Thymus (tissue), 14 donors: ENCODE measurements at places on chromosomes 12 and 14. TPM values are rescaled to one million over a fixed set of nuclear protein-coding genes. Genes with fewer than 3 reads are reported as not detected.

- no peak for DNase-seq
Measured at GRCh38 chr12:98803468-98804209, 158.5 kb downstream of the APAF1 start.

PARPBP gene
- total RNA-seq, result 16.2 TPM

COCH gene
- total RNA-seq, result 1.7 TPM

DNA sequence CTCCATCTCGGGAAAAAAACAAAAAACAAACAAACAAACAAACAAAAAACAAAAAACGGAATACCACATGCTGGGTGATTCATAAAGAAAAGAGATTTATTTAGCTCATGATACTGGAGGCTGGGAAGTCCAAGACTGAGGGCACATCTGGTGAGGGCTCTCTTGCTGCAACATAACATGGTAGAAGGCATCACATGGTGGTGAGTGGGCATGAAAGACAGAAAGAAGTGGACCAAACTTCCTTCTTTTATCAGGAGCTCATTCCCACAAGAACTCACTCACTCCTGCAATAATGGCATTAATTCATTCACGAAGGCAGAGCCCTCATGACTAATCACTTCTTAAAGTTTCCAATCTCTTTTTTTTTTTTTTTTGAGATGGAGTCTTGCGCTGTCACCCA lies 8.0 kb upstream of the LGMN start:
- DNase-seq, result no peak

DNA sequence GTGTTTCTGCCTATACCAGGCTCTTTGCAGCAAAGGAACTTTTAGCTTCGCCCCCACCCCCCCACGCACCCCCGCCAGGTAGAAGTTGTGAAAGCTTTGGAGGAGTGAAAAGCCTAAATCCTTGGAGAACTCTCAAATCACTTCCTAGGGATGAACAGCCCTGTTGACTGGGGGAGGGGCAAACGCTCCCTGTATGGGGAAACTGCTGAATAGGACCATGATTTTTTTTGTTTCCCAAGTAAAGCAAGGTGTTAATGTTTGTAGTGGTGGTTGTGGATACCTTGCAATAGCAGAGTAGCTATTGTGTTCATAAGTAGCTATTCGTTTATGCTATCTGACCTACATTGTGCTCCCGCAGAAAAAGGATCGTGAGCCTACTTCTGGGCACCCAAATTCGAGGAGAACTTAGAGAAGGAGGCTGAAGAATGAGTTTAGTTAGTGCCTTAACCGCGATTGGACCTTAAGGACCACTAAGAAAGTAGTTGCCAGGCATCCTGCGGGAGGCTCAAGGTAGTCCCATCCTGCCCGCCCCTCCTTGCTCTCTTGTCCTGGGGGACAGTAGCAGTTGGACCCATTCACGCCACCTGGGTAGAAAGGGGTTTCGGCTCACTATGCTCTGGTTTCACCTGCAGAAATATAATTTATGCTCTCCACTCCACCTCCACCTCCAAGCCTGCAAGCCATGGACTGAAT lies 901 bp upstream of the NFKBIA start:
- no peak for DNase-seq

TESPA1 gene
- total RNA-seq, result 66.9 TPM

GRCh38 chr12:78712834-78713481 lies 151.6 kb upstream of the SYT1 start:
- DNase-seq, result no peak

- no peak for DNase-seq
Measured at GRCh38 chr14:92549859-92550230, 36.3 kb downstream of the RIN3 start.

DBX2 gene
- total RNA-seq, result under 0.01 TPM

MED13L gene
- 141 TPM for total RNA-seq

DNA sequence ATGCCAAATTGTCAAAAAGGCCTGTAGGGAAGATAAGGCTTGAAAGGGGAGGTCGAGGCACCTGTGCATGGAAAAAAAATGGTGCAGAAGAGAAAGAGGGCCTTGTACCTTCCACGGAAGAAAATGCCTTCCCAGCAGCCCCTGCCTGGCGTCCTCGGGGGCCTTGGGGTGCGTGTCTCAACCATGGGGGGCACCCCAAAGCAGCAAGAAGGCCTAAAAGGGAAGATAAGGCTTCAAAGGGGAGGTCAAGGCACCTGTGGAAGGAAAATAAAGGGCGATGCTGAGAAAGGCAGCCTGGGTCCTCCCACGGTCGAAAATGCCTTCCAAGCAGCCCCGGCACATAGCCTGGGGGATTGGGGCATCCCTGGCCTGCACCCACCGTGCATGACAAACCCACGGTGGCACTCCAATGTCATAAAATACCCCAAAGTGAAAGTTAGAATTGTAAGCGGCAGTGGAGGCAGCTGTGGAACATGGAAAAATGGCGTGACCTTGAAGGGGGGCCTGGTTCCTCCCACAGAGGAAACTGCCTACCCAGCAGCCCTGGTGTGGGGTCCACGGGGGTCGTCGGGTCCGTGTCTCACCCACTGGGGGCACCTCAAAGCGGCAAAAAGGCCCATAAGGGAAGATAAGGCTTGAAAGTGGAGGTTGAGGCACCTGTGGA lies 275.0 kb downstream of the ALG10 start:
- no peak for DNase-seq

FAM234B gene
- 4.1 TPM for total RNA-seq

DNA sequence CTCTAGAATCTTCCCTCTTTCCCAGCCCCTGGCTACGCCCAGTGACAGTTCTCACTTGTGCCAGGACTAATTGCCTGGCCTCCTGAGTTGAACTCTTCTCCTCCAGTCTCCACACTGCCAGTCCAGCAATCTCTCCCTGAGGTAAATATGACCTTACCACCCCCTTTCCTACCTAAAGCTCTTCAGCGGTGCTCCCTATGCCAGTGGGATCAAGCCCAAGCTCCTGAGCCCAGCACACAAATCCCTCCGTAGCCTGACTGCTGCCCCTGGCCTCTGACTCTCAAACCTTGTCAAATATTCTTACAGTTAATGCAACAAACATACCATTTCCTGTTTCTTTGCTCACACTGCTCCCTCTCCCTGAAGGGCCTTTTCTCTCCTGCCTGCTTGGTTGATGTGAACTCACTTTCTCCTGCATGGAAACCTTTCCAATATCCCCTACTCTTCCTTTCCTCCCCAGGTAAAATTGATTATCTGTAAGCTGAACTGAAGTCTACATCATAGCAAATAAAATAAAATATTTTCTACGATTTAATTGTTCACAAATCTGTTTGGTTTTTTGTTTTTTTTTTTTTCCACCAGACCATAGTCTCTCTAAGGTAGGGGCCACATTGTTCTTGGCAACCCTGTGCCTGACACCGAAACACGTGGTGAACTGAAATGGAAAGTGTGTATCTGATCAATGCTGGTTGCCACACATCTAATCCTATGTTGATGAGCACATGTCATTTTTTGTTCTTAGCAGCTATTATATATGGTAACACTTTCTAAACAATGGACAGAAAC lies 147.5 kb downstream of the SLC38A6 start:
- DNase-seq, result no peak

GRCh38 chr14:90698379-90698869 lies 117.8 kb downstream of the TTC7B start:
- no peak for DNase-seq

DNA sequence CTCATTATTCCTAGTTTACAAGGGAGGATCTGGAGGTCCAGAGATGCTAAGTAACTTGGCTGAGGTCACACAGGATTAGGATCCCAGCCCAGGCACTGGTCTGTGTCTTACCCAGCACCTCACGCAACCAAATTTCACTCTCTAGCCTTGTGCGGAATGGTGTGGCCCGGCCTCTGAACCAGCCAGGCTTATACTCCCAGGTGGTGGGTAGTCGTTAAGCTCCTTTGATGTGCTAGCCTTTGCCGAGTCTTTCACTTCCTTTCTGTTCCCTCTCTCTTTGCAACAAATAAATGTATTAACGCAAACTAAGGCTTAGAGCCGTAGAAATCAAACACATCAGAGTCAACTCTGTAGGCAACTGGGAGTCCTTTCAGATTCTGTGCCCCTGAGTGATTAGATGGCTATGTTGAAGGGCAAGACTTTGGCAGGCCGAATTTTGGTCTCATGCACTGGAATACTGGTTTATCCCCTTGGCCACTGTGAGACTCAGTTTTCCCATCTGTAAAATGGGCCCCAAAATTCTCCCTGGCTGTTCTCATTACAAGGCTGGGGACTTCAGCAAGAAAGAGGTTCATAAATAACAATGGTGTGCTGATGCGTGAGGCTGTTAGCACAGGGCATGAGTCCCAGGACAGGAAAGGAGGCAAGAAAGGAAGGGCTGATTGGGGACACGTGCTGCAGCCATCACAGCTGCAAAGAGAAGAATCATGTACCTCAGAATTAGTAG lies 126.3 kb downstream of the AACS start:
- no peak for DNase-seq

- DNase-seq, result no peak
Measured at GRCh38 chr12:26197832-26198231, 2.5 kb downstream of the SSPN start.

- DNase-seq, result no peak
Measured at GRCh38 chr14:33788161-33788560, 162.7 kb downstream of the EGLN3 start.

PTPN21 gene
- 0.99 TPM for total RNA-seq

ZNF385A gene
- 1.6 TPM for total RNA-seq

DNA sequence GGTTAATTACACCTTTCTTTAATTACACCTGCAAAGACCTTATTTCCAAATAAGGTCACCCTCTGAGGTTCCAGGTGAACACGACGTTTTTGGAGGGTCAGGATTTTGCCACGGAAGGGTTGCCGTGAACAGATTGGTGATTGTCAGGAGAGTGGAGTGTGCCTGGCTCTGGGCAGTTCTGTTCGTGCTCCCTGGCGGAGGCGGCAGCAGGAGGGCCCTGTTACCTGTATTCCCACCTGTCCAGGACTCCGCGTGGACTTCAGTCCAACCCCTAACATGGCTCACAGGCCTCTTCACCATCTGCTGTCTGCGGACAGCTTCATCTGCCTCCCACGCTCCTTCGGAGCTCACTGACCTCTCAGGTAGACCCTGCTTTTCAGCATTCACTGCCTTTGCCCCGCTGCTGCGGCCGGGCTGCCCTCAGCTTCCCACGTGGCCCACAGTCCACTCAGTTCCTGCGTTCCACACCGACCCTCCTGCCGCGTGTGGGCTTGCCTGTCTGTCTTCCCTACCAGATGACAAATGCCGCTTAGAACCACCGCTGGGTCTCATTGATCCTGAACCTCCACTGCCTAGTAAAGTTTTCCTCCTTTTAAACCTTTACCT lies 187.5 kb upstream of the DIO3 start:
- no peak for DNase-seq

AHSA1 gene
- total RNA-seq, result 139 TPM

CLEC4D gene
- 0.33 TPM for total RNA-seq

SIX6 gene
- total RNA-seq, result under 0.01 TPM

C1QL4 gene
- 0.05 TPM for total RNA-seq

DNA sequence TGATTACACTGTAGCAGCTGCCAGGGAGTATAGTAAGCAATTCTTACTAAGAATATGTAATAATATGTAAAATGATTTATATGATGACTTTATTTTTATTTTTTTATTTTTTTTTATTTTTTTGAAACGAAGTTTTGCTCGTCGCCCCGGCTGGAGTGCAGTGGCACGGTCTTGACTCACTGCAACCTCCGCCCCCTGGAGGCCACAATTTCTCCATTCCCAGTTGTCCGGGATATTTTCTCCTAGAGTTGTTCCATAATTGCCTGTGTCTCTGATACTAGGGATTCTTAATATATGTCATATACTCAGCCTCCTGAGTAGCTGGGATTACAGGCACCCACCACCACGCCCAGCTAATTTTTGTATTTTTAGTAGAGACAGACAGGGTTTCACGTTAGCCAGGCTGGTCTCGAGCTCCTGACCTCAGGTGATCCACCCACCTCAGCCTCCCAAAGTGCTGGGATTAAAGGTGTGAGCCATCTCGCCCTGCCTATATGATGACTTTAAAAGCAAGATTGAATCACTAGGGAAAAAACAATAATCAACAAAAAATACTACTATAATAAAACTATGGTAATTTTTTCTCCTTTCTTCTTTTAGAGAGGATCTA lies 12.2 kb upstream of the ITPR2 start:
- DNase-seq, result no peak

DNA sequence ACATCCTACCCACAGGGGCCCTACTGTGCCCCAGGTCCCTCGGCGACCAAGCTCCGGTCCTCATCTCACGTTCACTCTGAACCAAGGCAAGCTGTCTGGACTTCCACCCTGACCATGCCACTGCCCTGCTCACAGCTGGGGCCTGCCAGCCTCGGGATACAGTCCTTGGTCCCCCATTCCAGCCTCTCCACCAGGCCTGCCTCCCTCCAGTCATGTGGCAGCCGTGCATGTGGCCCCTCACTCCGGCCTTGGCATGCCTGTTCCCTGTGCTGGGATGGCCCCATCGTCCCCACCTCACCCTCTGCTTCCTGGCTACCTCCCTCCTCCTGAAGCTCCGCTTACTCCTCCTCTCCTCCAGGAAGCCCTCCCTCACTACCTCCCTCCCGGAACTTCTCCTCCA lies 38.6 kb upstream of the DLK1 start:
- DNase-seq, result no peak

GPR132 gene
- 5.9 TPM for total RNA-seq

DNA sequence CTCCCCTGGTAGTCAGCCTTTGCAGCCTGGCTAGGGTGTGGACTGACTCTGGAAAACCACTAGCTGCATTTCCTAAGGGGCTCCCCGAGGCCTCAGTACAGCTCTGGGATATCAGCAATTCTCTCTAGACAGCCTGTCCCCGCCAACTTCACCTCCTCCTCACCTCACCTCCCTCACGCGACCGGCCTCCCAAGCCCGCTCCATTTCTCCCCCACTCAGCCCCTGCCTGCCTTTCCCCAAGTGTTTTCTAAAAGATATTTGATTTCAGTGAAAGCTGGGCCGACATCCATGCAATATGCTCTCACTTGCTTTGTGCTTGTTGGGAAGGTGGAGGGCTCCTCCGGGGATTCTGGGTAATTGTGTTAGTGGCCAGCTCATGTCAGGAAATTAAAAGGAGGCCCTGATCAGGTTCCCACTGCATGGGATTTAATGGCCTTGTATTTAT lies 91.8 kb downstream of the ESRRB start:
- no peak for DNase-seq

- no peak for DNase-seq
Measured at GRCh38 chr12:132078190-132078589, 65.9 kb downstream of the DDX51 start.

EFS gene
- total RNA-seq, result 1.6 TPM

KRT73 gene
- 0.28 TPM for total RNA-seq
